ENCODE measurements at places on chromosomes 16 and 17.

DNA sequence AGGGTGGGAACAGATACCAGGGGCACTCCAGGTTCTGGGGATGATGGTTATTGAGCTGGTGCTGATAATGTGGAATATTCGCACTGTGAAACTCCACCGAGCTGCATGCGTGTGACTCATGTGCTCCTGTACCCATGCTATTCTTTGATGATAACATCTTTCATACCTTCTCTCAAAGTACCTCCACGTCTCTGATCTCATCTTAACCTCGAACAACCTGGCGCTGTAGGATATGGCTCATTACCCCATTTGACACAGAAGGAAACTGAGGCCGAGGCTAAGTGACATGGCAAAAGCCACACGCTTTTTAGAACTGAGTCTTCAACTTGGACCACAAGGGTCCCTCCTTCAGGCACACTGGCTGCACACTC lies 30.2 kb upstream of the MRPS23 start:
- DNase-seq = no peak

- no peak for DNase-seq
These were observed 10.6 kb downstream of the SHISA6 start for GRCh38 chr17:11251561-11252107.

- DNase-seq = no peak
These were observed 36.4 kb upstream of the CCDC182 start for GRCh38 chr17:57781386-57782061.

- no peak for DNase-seq
These were observed 2.7 kb upstream of the TRAF7 start for GRCh38 chr16:2152695-2153506.
